Gastroesophageal sphincter (tissue), 4 donors: ENCODE measurements at places on chromosomes 5 and 9.

DNA sequence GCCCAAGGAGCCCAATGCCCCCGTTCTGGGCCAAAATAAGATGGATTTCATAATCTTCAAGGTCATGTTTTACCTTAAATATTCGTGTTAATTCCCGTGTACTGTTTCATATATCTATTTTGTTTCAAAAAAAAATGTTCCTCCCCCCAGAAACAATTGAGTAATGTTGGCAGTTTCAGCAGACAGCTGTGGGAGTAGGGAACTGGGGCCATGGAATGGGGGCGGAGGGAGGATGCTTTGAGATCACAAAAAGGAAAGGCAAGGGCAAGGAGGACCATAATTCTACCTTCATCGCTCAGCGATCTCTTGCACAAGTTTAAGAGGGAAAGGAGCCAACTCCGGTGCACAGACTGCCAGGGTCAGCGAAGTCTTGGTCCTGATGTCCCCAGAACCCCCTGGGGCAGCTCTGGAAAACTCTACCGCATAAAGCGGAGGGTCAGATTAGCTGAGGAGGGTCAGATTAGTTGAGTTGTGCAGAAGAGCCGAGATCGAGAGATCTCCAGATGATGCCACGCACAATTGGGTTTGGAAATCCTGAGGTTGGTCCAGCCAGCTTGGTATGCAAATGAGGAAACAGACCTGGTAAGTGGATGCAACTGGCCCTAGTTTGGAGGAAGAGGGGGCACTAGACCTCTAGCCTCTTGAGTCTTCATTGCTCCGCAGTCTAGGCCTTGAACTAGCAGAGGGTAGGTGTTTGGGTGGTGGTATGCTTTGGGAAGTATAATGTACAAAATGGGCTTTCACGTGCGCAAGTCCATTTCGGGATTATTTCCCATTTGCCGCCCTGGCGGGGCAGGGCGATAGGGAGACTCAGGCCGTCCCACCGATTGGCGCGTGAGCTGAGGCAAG is 24.0 kb downstream of the CDKN2A start:
- ATAC-seq = no peak

- ATAC-seq = no peak
Observed at GRCh38 chr9:78671785-78672184, 374.9 kb downstream of the PSAT1 start.

DNA sequence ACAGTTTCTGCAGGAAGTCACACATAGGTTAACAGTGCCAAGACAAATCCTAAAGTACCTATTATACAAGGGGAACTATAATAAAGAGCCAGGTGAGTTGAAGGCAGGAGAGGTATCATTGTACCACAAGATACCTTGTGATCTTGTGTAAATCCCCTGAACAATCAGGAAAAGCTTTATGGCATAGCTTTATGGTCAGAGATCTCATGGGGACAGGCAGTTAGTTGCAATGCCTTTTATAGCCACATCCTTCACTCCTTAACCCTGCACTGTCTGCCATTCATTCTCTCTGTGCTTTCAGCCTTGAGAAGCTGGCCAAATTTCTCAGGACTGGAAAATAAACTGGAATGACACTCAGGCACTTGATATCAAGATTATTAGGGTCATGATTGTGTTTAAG is 97.0 kb downstream of the GHR start:
- no peak for ATAC-seq

GRCh38 chr5:181098762-181099601 is 32.0 kb downstream of the OR2V1 start:
- no peak for ATAC-seq

DNA sequence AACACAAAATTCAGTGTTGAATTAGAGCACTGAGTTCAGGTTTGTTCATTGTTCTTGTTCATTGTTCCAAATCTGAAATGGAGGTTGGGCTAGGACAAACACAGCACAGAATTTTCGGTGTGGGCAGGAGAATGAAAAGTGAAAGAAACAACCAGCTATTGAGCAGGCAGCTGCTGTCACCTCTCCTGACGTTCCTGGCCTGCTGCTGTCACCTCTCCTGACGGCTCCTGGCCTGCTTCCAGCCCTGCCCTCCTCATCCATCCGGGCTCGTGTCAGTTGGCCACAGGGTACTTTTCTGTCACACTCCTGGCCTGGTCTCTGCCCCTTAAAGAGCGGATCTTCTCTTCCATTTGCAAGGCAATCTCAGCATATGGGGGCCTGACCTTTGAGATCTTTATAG is 45.2 kb upstream of the CKMT2 start:
- ATAC-seq = no peak

GRCh38 chr9:18891946-18892670 is 140.9 kb downstream of the SAXO1 start:
- ATAC-seq = no peak

DNA sequence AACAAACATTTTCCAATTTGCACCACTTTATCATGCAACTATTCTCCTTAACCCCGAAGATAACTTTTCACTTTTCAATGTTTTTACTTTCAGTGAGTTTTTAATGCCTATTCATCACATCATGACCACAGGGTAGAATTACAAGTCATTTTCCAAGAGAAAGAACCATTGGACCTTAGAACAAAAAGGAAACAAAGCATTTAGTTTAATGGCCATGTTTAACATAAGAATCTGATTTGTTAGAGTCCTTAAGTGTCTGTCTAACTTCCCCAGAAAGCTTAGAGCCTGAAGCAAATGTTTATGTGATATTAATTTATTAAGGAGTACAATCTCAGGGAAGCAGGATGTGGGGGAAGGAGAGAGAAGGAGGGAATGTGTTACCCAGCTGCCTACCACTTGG is 325.8 kb upstream of the RIOK2 start:
- ATAC-seq = no peak

DNA sequence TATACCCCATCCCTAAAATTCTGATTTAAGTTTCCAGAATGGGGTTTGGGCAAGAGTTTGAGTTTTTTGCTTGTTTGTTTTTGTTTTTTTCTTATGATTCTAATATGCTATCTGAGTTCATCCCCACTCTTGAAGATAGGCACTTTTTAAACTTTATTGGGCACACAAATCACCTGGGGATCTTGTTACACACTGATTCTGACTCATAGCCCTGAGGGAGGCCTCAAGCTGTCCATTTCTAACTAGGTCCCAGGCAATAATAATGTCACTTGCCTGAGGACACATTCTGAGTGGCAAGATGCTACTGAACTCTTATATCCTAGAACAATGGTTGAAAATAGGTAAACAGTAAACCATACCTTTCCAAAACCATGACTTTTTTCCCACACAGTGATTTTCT is 22.8 kb upstream of the ABLIM3 start:
- ATAC-seq = no peak

DNA sequence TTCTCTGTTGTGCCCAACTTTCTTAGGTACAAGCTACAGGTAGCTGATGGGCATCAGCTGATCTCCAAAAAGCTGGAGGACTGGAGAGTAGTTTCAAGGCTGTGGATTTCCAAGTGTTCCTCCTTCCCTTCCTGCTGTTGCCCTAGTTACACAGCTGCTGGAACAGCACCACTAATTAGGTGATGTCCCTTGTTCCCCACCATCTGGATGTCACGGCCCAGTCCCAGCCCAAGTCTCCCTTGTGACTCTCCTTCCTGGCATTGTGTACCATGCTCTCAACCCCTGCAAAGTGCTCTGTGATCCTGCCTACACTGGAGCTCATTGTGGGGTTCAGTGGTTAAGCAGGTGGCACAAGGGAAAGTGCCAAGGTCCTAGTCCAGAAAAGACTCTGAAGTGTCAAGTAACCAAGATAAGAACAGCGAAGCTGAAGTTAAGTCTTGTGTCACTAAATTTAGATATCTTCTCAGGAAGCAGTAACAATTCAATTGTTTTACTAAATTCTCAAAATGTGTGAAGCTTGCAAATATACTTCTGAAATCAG is 604.5 kb downstream of the ISL1 start:
- ATAC-seq = no peak

DNA sequence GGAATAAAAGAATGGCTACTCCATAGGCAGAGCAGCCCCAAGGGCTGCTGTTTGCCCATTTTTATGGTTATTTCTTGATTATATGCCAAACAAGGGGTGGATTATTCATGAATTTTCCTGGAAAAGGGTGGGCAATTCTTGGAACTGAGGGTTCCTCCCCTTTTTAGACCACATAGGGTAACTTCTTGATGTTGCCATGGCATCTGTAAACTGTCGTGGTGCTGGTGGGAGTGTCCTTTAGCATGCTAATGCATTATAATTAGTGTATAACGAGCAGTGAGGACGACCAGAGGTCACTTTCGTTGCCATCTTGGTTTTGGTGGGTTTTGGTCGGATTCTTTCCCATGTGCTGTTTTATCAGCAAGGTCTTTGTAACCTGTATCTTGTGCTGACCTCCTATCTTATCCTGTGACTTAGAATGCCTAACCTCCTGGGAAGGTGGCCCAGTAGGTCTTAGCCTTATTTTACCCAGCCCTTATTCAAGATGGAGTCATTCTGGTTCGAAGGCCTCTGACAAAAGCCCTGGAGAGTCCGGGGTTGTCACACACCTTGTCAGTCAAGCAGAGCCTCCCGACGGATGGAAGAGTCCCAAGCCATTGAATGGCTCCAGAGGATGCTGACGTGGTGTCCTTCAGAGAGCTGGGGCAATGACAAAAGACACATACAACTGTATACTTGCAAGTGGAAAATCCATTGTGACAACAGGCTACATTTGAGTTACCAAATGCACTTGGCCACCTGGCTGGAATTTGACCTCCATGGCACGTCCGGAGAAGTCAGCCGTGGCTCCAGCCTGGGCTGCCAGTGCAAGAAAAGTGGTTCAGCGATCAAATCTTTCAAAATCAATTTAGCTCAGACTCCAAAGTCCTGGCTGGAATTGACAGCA is 67.1 kb upstream of the CLINT1 start:
- ATAC-seq = no peak

GRCh38 chr9:127133739-127134167 is 11.3 kb upstream of the ANGPTL2 start:
- ATAC-seq = peak; percentile 65

GRCh38 chr9:127722055-127722745 is 6.3 kb downstream of the TTC16 start:
- ATAC-seq = no peak

- ATAC-seq = no peak
Observed at GRCh38 chr5:161863811-161864210, 15.9 kb downstream of the GABRA1 start.

GRCh38 chr9:124214116-124214515 is 43.6 kb upstream of the NEK6 start:
- no peak for ATAC-seq

DNA sequence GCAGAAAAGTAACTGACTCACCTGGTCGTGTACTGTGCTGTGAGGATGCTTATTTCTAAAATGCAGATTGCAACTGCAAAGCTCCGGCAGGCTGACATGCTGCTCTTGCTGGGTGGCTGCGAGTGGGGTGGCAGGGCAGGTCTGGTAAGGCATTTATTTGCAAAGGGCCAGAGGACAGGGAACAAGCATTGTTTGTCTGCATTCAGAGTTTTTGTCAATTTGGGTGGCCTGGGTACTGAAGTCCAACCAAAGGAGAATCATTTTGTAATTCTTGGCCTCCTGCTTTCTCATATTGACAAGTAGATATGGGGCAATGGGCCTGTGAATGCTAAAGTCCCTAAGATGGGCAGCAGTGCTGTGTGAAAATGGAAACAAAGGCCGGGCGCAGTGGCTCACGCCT is at the start of gene C9:
TSS of gene C9 (minus strand) at position 129 of the 400 bp plus-strand sequence. CDS start at position 98, 31 bp downstream.
- ATAC-seq = no peak

DNA sequence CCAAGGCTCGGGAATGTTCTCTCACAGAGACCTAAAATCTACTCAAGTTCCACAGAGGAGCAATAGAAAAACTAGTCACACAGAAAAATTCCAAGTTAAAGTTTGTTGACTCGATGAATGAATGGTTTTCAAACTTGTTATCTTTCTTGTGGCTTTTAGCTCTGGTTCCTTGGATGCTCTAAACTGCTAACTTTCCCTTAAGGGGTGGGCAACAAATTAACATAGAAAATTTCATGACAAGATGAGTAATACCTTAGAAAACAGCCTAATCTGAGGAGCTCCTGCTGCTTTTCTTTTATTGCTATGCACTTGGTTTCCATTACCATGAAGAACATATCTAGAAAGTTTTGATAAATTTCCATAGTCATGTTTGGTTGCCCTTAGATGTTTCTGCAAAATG is 100.2 kb upstream of the CCDC112 start:
- ATAC-seq = no peak

DNA sequence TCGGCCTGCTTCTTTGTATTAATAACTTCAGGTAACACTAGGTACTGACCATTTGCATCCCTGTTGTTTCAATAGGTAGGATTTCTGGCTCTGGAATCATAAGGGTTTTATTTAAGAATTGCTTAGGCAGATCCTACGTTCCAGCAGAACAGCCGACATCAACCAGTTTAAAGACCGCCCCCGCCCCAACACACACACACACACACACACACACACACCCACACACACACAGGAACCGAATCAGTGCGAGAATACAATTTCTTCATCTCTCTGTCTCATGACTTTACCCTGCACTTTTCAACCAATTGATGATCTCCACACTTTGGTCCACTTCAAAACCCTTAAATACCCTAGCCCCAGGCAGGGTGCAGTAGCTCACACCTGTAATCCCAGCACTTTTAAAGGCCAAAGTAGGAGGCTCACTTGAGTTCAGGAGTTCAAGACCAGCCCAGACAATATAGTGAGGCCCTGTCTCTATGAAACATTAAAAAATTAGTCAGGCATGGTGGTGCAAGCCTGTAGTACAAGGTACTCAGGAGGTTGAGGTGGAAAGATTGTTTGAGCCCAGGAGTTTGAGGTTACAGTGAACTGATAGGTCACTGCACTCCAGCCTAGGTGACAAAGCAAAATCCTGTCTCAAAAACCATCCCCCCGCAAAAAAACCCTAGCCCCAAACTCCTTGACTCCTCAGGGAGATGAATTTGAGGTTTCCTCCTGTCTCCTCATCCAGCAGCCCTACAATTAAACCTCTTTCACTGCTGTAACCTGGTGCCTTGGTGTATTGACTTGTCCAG is 2.7 kb upstream of the MTMR12 start:
- no peak for ATAC-seq

DNA sequence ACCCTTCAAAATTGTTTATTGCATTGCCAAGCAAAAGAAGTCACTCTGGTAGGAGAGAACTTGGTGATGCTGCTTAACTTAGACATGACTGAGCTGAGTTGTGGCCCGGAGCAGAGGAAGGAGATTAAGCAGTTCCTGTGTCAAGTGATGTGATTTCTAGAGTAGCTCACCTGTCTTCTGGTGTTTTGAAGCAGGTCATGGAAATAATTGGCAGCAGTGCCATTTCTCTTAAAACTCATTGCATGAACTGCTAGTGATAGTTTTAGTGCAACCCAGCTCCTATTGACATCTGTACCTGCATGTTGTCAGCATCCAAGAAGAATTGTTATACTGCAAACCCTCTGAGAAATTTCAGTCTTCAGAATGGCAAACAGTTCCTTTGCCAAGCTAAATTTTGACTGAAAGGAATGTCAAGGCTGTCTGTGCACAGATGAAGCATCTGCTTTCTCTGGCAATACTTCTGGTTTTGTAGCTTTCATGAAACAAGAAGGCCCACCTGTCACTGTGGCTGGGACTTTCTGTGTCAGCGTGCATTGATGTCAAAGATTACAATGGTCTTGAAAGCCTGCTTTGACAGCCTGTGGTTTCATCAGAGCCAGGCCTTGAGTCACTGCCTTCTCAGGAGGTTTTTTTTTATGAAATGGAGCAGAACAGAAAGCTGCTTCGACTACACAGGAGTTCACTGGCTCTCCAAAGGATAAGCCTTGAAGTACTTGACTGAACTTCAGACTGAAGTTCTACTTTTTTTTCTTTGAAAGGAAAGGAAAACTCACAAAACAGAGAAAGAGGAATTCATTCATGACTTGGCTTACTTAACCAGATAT is 90.6 kb downstream of the RALGPS1 start:
- ATAC-seq = peak; percentile 39
